ENCODE measurements at places on chromosomes 2 and 18.
A peak's percentile ranks its signal among the peaks of the same experiment; 100 is the strongest.

GRCh38 chr2:238267341-238267710, 21.1 kb downstream of the PER2 start:
- peak; percentile 38 for DNase-seq

DNA sequence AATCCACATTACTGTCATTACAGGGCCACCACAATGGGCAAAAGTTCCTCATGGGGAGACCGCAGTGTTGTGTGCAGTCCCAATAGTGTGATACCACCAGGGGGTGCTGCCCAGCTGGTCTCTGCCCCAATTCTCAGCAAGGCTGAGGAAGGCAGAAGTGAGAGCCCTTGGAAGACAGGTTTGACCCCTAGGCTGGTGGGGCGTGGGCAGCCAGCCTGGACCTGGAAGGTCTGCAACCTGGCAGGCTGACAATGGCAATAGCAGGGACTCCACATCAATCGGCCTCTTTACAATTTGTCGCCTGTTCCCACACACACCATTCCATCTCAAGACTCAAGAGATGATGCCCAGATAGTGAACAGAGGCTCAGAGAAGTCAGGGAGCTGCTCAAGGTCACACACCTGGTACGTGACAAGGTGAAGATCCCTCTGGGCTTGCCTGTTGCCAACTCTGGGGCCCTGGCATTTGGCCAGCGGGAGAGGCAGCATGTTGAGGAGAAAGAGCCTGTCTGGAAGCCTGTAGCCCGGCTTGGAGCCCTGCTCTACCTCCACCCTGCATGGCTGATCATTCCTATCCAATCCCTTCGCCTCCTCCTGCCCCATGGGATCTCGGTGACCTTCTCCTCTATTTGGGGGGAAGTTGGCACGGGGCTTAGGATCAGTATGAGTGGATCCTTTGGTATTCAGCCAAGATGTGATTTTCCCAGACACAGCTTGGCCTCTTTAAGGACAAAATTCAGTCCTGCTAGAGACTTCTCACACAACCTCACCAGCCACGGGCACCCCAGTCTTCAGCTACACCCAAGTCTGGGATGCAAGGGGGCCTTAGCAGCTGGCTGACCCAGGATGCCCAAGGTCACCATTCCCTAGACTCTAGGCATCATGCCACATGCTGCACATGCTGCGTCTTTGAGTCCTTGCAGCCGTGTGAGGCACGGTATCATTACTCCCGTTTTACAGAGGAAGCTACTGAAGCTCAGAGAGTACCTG, 2.9 kb upstream of the ATOH8 start:
- DNase-seq: peak; percentile 49

DNA sequence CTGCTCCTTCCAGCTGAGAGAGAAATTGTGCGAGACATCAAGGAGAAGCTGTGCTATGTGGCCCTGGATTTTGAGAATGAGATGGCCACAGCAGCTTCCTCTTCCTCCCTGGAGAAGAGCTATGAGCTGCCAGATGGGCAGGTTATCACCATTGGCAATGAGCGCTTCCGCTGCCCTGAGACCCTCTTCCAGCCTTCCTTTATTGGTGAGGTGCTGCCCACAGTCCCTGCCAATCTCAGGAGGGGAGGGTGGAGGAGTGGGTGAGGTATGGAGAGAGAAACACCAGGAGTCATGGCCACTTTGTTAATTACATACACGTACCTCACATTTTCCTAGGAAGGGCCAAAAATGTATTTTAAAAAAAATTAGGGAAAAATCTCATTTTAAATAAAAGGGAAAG, 12.0 kb upstream of the DGUOK start:
- no peak for DNase-seq

- DNase-seq: no peak
Observed at GRCh38 chr2:173354073-173354581, 545 bp upstream of the CDCA7 start.

GRCh38 chr2:64019975-64020528, 824 bp upstream of the VPS54 start:
- no peak for DNase-seq

DNA sequence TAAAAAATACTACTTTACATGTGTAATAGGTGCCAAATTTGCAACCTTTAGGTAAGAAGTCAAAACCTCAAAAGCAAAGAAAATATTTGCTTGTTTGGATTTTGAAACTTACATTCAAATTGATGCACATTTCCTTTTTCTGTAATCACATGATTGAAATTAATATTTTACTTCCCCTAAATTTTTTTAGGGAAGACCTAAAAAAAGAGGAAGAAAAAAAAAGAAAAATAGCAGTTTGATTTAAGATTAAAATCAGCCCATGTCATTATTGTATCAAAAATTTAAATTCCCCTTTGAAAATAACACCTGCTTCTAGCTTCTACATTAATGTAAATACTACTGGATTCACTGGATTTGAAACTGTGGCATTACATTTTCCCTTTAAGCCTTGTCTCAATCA, 68.2 kb upstream of the STON1 start:
- no peak for DNase-seq

GRCh38 chr18:31077878-31078277, 24.3 kb downstream of the DSC2 start:
- DNase-seq: no peak

DNA sequence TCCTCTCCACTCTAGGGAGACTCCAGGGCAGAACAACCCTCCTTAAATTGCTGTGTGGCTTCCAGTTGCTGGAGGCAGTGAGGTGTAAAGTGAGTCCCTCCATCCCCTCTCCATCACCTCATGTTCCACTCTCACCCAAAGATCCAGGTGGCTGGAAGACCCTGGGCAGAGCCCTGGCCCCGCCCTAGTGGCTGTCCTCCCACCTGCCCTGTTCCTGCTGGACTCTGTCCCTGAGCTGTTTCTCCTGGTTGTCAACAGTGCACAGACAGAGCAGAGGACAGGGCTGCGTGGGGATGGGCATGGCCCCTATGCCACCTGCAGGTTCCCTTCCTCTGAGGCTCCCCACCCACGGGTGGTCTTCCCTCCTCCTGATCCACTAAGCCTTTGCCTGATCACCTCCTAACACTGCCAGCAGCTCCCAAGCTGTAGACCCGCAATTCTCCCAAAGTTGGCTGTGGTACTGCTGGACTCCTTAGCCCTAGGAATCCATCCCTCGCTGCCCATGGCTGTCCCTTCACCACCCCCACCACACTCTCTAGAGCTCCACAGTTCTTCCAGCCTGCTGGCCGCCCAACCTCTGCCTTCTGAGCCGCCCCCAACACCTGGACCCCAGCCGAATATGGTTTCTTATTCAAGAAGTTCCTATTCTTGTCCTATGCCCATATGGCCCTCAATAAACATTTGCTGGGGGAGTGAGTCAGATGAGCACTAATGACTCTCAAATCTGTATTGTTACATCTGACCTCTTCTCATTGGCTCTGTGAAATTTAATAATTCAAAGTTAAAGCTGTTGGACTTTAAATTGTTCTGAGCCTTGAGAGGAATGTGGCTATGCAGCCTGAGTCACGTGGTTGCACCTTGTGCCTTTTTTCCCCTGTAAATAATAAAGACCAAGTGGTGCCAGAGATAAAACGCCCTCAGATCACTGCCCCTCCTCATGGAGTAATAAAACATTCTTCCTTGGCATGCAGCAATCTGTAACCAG, 260.0 kb upstream of the HS6ST1 start:
- no peak for DNase-seq

DNA sequence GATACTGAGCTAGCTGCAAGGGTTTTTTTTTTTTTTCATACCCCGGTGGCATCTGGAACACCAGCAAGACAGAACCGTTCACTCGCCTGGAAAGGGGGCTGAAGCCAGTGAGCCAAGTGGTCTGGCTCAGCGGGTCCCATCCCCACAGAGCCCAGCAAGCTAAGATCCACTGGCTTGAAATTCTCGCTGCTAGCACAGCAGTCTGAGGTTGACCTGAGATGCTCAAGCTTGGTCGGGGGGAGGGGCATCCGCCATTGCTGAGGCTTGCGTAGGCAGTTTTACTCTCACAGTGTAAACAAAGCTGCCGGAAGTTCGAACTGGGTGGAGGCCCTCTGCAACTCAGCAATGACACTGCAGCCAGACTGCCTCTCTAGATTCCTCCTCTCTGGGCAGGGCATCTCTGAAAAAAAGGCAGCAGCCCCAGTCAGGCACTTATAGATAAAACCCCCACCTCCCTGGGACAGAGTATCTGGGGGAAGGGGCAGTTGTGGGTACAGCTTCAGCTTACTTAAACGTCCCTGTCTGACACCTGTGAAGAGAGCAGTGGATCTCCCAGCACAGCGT, 5.1 kb upstream of the MIB1 start:
- peak; percentile 40 for DNase-seq

DNA sequence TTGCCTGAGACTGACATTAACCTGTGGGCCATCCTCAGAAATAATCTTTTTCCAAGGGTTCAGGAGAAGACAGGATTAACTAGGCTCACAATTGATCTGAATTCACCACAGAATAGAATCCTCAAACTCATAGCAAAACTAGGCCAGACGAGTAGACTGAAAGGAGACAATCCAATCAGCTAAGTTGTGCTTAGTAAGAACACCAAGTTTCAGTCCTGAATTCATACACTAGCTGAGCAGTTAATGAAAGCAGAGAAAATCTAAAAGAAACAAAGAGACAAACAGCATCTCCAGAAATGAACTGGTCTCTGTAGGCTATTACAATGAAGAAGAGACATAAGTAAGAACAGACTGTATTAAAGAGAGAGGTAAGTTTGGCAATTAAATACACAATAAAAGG, 89.5 kb downstream of the GORASP2 start:
- DNase-seq: no peak

DNA sequence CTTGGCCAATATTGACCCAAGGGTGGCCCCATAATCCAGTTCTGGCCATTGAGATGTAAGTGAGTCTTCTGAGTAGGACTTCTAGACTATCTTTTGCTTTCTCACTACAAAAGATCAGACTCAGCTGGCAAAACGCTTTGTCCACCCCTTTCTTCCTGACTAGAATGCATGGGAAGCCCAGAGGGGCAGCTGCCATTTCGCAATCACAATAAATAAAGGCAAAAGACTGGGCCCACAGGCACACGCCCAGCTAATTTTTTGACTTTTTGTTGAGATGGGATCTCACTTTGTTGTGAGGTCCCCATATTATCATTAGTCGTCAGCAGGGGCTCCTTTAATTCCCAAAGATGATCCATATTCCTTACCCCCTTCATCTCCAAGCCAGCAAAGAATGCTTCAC, 41.1 kb upstream of the SGPP2 start:
- no peak for DNase-seq

DNA sequence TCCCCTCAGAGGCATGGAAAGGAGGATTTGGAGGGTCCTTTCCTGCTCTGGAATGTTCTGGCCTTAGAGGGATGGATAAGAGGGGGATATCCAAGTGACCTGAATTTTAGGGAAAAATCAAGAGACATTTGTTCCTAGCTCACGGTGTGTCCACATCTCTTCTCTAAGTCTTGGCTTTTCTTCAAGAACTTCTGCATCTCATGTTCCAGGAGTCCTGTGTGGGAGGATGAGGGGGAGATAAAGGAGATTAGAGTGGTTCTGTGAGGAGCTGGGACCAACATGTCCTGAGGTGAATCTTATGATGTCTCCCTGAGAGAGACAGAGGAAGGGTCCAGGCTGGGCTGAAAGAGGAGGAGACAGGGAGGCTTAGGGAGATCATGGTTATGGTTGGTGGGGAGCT, 11.7 kb downstream of the EMX1 start:
- no peak for DNase-seq

DNA sequence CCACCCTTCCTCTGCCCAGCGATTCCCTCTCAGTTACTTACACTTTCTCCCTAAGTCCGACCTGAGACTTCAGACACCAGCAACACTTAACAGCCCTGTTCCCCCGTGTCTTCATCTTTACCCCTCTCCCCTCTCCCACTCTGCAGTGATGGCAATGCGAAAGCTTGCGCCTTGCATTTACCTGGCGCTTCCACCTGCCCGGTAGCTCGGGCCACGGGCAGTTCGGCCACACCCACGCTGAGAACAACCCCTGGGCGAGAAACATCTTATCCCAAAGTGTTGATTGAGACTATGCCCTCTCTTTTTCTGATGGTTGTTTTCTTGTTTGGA, 558 bp downstream of the DNAJC10 start:
- no peak for DNase-seq

GRCh38 chr2:230447455-230448451, 31.8 kb downstream of the SP100 start:
- no peak for DNase-seq

GRCh38 chr2:159075727-159076126, 107.3 kb downstream of the TANC1 start:
- DNase-seq: no peak

GRCh38 chr2:86225581-86225980, 26.3 kb downstream of the MRPL35 start:
- peak; percentile 42 for DNase-seq

- no peak for DNase-seq
Observed at GRCh38 chr18:13453714-13454113, 235.2 kb downstream of the LDLRAD4 start.

DNA sequence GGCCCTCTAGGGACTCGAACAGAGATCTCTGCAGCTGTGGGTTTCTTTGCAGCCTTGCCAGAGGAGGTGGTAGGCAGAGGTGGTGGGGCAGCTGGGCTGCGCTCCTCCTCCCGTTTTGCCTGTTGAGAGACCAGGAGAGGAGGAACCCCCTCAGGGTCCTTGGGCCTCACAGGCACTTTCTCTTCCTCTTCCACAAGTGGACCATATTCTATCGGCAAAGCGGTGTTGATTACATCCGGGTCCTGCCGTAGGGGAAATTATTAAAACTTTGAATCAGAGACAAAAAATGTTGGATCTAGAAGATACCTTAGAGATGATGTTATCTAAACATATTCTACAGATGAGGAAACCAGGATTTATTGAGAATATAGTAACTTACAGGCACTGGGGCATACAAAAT, 78.5 kb downstream of the CLIP4 start:
- no peak for DNase-seq

GRCh38 chr18:48784656-48785055, 166.1 kb downstream of the SMAD7 start:
- no peak for DNase-seq

GRCh38 chr2:54435325-54436226, 20.6 kb upstream of the SPTBN1 start:
- DNase-seq: no peak

DNA sequence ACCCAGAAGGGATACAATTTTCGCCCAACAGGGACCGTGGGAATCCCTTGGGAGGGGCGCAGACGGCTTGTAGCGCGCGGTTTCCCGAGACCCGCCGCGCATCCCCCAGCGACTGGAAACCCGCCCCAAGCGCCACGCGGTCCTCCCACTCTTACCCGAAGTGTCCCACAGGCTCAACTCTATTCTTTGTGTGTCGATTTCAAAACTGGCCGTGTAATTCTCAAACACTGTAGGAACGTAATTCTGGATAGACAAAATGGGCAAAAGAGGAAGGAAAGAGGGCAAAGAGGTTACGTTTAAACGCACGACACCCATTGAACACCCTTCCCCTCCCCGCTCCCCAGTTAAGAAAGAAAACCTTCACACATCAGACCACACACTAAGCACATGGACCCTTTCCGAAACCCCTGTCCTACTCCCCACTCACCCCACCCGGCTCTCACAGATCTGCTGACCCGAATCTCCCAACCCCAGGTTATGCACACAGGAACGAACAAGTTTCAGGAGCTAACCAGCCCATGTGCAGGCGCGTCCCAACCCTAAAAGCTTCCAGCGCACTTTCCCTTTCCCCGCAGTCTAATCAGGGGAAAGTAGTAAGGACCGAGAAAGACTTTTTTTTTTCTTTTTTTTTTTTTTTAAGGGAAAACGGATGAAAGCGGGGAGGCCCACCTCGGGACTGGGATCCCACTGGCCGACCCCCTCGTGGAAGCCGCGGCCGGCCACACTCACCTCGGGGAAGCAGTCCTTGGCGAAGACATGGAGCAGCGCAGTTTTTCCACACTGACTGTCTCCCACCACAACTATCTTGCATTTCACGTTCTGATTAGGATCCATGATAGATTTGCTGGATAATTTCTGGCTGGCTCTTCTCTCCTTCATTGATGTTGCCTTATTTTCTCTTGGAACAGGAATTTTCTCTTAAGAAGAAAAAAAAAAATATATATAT, 655 bp downstream of the RND3 start:
- DNase-seq: peak; percentile 40
